ENCODE measurements at places on chromosomes 2 and 18. TPM values are rescaled to one million over a fixed set of nuclear protein-coding genes. Genes with fewer than 3 reads are reported as not detected.

- DNase-seq: no peak
Observed at GRCh38 chr2:208454861-208455260, 48.3 kb downstream of the PTH2R start.

- peak; percentile 41 for DNase-seq
Observed at GRCh38 chr2:171316220-171316619, 117.6 kb downstream of the METTL8 start.

The CCDC150 gene
- 7.0 TPM for polyA plus RNA-seq

DNA sequence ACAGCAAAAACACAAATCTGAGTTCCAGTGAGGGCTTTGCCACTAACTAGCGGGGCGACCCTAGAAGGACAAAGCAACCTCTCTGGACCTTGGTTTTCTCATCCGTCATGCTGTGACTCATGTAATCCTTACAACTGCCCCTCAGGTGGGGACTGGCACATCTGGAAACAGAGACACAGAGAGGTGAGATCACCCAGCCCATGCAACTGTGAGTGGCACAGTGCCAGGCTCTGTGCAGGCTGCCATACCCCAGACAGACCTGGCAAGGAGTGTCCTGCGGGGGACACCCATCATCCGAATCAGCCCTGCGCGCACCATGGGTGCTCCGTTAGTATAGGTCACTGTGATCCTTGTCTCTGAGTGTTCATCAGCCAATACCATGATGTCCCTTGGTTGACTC, 198.3 kb downstream of the SMAD7 start:
- no peak for DNase-seq

DNA sequence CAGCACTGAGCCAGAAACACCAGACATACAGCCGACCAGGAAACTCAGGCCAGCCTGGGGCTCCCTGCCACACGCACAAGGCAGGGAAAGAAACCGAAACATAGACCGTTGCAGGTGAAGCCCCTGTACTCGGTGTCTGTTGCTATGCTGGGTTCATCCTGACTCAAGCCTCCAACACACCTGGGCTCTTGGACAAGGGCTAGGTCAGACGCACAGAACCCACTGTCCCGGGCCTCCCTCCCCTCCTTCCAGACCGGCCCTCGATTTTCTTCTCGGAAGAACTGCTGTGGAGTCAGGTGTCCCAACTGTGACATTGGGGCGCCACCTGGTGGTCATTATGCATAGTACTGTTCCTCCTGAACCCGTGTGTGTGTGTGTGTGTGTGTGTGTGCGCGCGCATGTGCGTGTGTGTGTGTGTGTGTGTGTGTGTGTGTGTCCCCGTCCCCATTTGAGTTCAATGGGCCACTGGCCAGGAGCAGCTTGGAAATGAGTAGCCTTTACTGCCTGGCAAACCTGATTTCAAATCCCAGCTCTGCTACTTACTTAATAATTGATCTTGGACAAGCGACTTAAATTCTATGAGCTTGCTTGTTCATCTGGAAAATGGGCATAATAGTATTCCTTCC, 55.4 kb upstream of the GLI2 start:
- peak; percentile 89 for DNase-seq

GRCh38 chr2:111702119-111702803, 181.7 kb downstream of the ANAPC1 start:
- no peak for DNase-seq

GRCh38 chr2:172484253-172484652, 56.9 kb downstream of the ITGA6 start:
- peak; percentile 16 for DNase-seq

DNA sequence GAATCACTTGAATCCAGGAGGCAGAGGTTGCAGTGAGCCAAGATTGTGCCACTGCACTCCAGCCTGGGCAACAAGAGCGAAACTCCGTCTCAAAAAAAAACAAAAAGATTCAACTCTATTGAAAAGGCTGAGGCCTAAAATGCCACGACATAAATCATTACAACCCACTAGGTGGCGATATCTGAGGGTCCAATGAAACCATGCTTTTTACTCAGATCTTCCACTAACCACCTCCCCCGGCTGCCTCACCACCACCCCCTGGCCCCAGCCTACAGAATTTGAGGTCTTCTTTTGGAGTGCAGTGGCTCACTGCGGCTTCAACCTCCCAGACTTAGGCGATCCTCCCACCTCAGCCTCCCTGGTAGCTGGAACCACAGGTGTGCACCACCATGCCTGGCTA, 57.5 kb downstream of the AP1S3 start:
- DNase-seq: no peak

GRCh38 chr18:28112056-28112470, 64.9 kb downstream of the CDH2 start:
- DNase-seq: no peak

DNA sequence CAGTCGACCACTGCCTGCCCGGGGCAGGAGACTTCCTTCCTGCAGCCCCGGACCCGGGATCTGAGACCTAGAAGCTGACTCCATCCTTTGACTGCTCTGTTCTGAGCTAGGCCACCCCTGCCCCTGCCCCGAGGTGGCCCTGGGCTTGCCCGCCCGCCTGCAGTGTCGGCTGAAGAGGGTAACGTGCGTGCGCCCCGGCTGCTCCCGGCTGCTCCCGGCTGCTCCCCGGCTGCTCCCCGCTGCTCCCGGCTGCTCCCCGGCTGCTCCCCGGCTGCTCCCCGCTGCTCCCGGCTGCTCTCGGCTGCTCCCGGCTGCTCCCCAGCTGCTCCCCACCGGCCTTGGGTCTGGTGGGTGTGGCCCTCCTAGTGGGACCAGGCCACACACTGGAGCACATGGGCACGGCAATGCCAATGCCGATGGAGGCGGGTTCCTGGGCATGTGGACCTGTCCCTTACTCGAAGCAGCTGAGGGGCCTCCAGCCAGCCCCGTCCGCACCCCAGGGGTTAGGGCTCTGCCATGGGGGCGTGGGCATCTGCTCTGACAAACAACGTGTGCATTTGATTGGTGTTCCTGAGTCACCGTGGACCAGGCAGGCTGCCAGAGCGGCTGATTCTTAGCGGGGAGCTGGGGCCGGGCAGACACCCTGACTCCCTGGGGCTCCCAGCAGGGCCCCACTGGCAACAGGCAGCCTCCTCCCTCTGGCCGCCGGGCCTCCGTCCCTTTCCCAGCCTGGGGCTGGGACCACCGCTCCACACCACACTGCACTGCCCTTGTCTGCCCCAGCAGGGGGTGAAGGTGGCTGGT, 2.0 kb upstream of the GAL3ST2 start:
- DNase-seq: no peak

The EDAR gene
- polyA plus RNA-seq: 0.09 TPM

DNA sequence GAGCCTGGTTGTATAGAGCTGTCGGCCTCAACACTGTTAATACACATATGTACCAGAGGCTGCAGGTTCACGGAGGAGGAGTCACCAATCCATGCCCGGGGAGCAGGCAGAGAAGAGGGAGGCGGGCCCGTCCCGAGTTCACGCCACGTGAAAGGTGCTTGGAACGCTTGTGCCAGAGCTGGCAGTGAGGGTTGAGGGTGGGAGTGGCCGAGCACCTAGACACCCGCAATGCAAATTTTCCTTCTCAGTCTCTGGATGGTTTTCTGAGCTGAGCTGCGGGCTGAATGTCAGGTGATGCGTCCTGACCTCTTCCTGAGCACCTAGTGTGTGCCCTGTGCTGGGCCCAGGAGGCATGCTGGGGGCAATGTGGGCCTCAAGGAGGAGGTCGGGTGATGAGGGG, 52.2 kb downstream of the ODC1 start:
- no peak for DNase-seq

DNA sequence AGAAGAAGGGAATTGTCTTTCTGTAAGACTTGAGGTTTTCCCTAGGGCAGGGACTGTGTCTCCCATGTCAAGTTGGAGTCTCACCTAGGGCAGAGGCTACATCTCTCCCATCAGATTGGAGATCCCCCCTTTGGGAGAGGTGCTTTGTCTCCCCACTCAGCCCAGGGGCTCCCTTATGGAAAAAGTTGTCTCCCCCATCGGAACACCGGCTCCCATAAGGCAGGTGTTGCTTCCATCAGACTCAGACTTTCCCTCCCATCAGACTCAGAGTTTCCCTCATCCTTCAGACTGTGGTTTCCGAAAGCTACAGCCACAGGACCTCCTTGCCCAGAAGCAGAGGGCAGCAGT, 5.8 kb downstream of the ANKRD53 start:
- no peak for DNase-seq

GRCh38 chr2:205563646-205564045, 118.7 kb upstream of the NRP2 start:
- DNase-seq: no peak

- DNase-seq: no peak
Observed at GRCh38 chr2:153179808-153180207, 298.8 kb downstream of the RPRM start.

The TMEM131 gene
- 55.1 TPM for polyA plus RNA-seq

GRCh38 chr2:144426981-144427479, 92.9 kb downstream of the ZEB2 start:
- DNase-seq: no peak

DNA sequence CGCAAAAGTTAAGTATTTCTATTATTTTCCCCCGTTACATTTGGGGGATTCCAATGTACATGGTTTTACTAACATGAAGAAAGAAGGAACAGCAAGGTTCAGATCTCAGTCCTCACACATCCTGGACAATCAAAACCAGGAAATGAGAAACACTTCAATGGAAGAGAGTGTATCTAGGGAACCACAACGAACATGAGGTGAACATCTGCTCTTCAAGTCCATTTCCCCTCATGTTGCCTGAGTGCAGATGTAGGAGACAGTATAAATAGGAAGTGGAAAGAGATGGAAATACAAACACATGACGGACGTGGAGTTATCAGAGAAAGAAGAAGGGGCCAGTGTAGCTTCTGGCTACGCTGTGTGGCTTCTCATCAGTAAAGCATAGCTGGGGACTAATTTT, 52.6 kb downstream of the CHN1 start:
- DNase-seq: no peak

DNA sequence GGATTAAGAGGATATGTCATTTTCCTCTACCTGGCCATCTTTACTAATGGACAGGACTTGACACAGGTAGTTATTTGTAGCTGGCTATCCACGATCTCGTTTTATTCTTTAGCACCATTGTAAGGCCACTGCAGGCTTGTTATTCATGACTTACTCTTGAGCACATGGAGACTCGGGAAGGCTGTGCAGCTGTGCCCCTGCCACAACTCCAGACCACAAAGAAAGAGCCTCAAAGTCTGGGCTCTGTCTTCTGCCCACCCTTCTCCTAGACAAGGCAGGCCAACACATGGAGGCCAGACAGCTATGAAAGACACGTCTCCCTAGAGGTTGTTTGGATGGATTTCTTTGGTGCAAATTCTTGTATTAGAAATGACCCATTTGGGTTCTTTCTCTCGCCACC, 133.8 kb downstream of the NAPG start:
- DNase-seq: no peak

The THAP4 gene
- 42.0 TPM for polyA plus RNA-seq

The SULT1C4 gene
- polyA plus RNA-seq: 17.5 TPM

DNA sequence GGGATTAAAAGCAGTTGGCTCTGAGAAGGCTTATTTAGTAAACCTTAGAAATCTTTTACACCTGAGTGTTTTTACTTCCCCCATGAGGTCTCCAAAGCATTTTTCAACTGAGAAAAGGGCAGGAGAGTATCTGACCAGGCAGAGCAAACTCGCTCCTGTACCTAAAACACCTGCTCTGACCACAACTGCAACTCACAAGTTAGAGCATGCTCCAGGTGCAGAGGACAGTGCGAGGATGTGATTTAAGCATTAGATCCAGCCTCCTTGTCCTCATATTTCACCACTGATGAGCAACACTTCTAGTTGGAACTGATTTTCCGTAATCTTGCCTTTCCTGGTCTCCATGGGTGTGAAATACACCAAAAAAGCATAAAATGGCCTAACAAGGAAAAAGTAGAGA, 34.5 kb upstream of the TBC1D8 start:
- no peak for DNase-seq

The ZNF236 gene
- 7.3 TPM for polyA plus RNA-seq

DNA sequence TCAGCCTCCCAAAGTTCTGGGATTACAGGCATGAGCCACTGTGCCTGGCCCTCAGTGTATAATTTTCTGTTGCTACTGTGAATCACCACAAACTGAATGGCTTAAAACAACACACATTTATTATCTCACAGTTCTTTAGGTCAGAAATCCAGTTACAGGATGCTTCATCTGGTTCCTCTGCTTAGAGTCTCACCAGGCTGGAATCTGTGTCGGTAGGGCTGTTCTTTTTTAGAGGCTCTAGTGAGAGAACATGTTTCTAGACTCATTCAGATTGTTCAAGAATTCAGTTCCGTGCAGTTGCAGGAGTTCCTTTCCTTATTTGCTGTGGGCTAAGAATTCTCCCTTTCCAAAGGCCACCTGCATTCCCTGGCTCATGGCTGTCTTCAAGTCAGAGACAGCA, 22.2 kb downstream of the CCDC121 start:
- no peak for DNase-seq

DNA sequence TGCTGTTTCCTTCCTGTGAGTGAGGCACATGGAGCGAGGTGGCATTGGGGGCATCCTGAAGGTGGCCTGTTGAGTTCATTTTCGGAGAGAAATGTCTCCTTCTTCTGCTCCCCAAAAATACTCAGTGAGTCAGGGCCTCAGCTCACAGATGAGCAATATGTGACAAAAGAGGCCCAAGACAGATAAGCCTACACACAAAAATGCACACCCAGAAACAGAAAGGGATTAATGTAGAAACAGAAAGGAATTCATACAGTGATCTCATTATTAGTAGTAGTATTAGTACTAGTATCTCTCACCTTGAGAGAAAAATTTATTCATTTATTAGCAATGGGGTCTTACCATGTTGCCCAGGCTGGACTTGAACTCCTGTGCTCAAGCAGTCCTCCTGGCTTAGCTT, 5.1 kb downstream of the GPR75 start:
- no peak for DNase-seq

DNA sequence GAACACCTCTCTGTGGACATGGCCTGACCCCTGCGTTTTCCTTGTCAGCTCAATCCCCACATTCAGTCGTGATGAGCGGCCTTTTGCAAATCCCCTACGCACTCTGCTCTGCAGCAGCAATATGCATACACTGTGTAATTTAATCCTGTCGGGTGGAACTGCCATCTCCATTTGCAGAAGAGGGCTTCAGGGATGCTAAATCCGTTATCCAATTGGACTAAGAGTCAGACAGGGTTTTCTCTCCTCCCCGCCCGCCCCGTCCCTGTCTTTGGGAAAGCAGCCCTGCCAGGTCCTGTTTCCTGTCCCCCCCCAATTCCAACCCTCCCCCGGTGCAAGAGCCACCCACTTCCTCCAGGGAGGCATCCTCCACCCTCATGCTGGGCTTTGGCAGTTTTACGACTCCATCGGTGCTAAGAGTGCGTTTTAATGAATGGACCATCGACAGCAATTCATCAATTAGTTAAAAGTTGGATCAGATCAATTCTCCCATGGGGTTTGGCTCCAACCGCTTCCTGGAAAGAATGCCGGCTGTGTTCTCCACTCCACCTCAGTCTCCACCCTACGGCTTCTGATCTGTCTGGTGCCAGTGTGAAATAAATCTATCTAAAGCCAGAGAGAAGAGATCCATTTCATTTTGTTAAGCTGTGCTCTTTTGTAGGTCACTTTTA, 53.5 kb upstream of the ASAP2 start:
- DNase-seq: peak; percentile 56

The ACTG2 gene
- 4.9 TPM for polyA plus RNA-seq
